Thyroid gland (tissue), 4 donors: ENCODE measurements at places on chromosomes 11 and 22. TPM values are rescaled to one million over a fixed set of nuclear protein-coding genes. Genes with fewer than 3 reads are reported as not detected.
A peak's percentile ranks its signal among the peaks of the same experiment; 100 is the strongest.

DNA sequence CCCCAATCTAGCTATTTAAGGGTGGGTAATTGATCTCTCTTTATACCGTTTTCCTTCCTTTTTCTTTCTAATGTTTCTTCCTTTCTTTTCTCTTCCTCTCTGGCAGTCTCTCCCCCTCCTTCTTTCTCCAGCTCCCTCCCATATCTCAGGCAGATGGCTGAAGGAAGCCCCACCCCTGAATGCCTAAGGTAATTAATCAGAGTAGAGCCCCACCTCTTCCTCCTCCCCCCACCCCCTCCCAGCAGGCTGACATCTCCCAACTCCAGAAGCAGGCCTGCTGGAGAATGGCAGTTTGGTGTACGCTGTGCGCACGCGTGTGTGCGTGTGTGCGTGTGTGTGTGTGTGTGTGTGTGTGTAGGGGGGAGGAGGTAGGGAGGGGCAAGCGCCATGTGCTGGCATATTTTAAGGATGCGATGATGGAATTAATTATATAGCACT is 122.6 kb downstream of the APOL5 start:
- peak; percentile 89 for DNase-seq

DNA sequence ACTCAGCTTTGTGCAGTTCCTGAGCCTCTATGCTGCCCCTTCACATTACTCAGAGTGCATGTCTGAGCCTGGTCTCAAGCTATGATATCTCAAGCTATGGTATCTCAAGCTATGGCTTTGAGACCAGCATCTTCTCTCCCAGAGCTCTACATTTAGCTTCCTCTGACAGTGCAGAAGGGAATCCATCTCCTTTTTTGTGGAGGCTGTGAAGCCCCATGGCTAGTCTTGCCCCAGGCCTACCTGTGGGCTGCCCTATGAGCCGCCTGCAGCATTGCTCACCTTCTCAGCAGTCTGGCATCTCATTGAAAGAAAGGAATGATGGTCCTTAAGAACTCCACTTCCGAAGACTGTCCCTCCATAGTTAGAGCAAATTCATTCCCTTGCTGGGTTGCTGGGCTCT is 12.6 kb downstream of the PGAP2 start:
- no peak for DNase-seq

DNA sequence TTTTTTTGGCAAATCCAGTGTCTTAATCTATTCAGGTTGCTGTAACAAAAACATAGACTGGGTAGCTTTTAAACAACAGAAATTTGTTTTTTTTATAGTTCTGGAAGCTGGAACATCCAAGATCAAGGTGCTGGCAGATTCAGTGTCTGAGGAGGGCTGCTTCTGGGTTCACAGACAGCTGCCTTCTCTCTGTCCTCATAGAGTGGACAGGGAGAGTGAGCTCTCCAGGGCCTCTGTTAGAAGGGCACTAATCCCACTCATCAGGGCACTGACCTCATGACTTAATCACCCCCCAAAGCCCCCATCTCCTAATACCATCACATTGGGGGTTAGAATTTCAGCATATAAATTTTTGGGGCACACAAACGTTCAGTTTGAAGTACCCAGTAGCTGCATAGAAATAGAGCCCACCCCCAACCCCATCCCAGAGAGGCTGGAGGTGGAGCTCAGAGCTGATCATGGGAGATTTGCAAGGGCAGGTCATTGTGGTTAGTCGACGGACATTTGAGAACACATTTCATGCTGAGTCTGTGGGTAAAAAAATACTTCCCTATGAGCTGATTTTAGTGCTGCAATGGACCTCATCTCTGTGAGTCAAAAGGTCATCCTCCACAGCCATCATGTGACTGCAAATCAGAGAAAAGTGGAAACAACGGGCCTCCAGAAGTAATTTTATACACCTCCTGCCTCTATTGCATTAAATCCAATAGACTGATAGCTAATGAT is 203.1 kb upstream of the CADM1 start:
- DNase-seq = no peak

SLC22A25 gene
- not detected for total RNA-seq

OR52N4 gene
- 0.45 TPM for total RNA-seq
